Activated CD4-positive, alpha-beta T cell treated with anti-CD3 and anti-CD28 coated beads for 4 hours (primary cell): ENCODE measurements at places on chromosomes 5 and 9.

DNA sequence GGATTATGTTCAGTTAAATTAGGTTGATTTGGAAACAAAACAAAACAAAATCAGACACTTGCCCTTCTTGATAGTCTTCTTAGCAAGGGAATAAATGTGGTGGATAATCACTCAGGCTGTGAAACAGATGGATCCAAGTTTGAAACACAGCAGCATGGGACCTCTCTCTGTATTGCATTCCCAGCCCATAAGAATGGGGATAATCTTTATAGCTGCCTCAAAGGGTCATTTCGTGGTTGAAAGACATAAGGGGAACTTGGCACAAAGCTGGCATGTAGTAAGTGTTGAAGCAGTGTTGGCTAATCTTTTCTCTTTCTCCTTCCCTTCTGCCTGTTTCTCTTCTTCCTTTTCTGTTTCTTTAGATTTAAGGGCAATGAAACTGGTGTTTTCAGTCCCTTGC, 333.9 kb upstream of the TLE4 start:
- no peak for DNase-seq

DNA sequence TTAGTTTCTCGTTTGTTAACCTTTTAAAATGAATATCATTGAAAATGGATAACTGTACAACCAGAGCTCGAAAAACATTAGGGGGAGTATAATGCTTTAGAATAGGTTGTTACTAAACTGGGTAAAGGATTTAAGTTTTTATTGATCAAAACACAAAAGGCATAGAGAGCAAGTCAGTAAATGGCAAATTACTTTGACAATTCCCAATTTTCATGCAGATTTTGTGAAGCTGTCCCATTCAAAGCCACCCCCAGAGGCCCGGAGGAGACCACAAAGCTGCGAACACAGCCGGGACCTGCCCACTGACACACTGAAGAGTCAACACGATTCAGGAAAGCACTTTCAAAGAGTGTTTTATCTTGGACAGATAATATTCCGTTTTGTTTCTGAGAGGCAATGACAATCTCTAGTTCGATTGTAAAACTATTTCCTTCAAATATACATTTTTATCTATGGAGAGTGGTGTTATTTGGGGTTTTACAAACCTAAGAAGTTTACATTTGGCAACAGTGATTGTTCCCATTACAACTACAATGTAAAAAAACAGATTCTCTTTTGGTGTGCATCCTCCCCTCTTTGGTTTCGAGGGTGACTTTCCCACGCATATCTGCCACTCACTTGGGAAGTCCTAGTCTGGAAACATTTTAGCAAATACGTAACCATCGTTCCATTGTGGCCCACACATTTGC, 182.6 kb upstream of the TBCA start:
- DNase-seq, result no peak

DNA sequence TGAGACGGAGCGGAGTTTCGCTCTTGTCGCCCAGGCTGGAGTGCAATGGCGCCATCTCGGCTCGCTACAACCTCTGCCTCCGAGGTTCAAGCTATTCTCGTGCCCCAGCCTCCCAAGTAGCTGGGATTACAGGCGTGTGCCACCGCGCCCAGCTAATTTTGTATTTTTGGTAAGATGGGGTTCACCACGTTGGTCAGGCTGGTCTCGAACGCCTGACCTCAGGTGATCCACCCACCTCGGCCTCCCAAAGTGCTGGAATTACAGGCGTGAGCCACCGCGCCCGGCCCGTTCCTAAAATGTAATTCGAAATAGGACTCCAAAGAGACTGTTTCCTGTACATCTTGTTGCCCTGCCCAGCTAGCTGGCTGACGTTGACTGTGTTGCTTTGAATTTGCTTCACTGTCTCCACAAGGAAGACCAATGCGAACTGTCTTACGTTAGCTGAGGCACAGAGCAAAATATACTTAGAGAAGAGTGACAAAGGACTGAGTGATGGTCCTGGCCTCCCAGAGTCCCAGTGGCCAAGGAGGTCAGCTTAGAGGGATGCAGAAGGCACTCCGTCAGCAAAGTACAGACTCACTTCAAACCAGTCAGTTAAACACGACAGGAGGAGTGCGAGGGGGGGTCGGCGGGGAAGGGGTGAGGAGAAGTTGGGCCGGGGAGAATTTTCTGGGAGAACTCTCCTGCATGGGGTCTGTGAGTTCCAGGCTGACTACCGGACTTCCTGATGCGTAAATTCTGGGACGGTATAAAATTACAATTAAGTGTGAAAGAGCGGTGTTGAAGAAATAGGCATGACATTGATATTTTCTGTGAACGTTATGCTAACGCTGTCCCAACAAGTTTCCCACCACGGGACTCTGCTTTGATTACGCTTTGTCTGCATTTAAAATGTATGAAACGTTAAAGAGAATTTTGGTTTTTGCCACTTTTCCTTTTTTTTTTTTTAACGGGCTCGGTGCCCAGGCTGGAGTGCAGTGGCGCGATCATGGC, 6.8 kb upstream of the TRIM41 start:
- no peak for DNase-seq

- no peak for DNase-seq
Observed at GRCh38 chr9:104960662-104961061, 32.7 kb upstream of the ABCA1 start.

- DNase-seq, result no peak
Observed at GRCh38 chr5:120638449-120638848, 174.3 kb downstream of the PRR16 start.

GRCh38 chr5:169300468-169301385, at the start of gene SLIT3:
TSS of gene SLIT3 (minus strand) at chr5:169301139. CDS start at chr5:169300709, 430 bp downstream.
- DNase-seq, result no peak

GRCh38 chr9:134891053-134891452, 10.4 kb downstream of the FCN2 start:
- DNase-seq, result no peak

DNA sequence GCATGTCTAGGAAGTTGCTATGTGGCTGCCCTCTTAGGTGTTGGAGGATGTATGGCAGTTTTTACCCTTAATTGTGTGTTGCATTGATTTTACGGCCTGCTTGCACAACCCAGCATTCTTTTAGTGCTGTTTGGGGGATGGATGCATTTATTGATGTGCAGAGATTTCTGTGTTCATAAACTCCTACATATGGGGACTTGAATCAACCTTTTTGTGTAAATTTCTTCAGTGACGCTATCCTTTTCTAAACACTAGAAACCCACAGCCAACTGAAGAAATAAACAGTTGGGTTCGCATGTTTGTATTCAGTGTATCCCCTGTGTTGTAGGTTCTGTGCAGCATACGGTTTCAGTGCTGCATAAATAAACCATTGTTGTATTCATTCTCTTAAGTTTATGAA, 263.7 kb downstream of the RASEF start:
- DNase-seq, result no peak

DNA sequence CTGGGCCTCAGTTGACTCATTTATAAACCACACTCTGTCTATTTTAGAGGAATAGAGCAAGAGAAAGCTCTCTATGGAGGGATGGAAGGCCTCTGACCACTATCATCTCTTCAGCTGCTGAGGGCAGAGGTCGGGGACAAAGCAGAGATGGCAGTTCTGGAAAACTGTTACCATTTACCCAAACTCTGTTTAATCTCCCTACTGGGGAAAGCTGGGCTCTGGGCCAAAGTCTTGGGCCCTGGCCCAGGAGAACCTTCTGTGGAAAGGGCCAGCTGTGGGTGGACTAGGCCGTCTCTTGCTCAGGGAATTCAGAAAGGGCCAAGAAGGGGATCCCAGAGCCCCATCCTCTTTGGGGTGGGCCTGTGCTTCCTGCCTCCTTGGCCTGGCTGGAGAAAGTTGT, 100.0 kb downstream of the PSD2 start:
- DNase-seq, result no peak

DNA sequence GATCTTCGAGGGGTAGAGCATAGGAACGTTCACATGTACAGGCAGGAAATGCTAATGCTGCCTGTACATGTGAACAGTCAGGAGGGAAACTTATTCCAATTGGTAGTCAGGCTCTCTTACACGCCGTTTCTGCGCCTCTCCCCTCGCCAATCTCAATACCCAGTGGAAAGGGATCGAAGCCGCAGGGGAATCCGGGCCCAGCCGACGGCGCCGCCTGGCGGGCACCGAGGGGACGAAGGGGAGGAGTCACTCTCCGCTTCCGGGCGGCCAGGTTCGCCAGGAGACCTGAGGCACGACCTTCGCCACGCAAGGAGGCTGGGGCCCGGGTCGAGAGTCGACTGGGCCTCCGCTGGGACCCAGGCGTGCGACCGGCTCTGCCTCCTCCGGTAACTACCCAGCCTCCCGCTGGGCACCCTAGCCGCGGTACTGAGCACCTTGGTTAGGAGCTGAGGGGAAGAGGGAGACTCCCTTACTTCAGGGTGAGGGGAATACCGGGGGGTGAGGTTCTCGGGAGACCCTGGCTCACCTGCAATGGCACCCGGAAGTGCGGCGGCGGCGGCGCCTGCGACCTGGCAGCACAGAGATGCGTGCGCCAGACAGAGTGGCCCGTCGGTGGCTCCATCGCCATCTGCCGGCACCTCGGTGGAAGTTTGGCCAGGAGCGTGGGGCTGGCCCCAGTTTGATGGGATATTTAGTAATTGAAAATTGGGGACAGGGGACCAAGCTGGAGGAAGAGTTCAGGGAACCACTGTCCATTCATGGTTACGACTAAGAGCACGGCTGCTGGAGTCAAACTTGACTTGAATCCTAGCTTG, at the start of gene PIGO:
PIGO (minus strand) TSS at position 557 of the 815 bp plus-strand sequence. CDS start 1,026 bp downstream, outside the sequence.
- DNase-seq, result peak; percentile 90

DNA sequence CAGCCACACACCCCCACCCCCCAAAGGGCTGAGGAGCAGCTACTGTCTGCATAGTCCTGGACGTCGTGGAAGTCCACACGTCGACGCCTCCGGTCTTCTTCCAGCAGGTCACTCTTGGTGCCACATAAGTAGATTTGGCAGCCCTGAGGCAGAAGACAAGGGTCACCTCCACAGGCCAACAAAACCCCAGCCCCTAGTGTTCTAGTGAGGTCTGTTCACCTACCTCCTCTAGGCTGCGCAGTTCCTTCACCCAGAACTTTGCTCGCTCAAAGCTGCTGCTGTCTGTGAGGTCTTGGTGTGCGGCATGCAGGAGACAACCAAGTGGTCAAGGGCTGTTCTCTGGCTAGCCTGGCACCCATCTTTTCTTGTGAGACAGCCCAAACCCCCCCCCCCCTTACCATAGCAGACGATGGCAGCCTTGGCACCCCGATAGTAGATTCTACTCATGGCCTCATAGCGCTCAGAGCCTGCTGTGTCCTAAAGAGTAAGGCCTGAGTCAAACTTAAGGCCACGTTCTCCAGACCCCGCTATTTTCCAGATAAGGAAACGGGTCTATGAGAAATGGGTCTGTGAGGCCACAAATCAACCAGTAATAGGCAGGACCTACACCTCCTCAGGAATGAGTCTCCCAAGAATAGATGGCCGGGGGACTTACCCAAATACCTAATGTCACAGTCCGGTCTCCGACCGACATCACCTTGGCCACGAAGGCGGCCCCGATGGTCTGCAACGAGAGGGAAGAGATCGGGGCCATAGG, 987 bp downstream of the RAB24 start:
- no peak for DNase-seq

- no peak for DNase-seq
Observed at GRCh38 chr9:113635586-113635985, 172.1 kb downstream of the RGS3 start.

DNA sequence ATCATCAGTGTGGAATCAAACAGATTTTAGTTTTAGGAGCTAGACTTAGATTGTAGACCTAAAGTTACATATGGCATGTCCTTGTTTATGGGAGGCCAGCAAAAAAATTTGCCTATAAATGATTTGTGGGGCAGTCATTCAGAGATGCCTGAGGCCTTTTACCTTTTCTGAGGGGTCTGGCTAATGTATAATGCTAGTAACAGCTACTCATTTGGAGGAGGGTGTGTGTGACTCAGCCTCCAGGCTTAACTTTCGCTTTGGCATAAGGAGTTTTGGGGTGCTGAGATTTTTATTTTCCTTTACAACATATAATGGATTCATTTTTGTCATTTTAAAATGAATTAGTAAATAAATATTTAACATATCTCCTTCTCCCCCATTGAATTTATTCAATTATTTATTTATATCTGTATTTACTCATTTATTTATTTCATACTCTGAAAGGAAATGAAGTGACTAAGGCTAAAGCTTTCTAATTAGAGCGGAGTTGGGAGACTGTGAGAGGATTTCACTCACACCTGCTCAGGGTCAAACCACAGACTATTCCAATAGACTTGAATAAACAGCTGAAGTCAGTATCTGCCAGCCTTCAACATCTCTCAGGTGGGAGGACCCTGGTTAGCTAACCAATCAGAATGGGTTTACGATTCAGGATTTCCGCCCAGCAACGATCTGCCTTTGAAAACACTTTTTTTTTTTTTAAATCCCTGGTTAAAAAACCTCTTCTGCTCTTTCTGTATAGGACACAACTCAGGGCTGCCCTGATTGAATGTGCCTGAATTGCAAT, 487.5 kb upstream of the SGCD start:
- no peak for DNase-seq

- no peak for DNase-seq
Observed at GRCh38 chr5:127827451-127827850, 124.3 kb downstream of the CCDC192 start.
